Activated naive CD4-positive, alpha-beta T cell treated with anti-CD3 and anti-CD28 coated beads, Interleukin-2, amount 10 ng/mL, durations not matched to agents 7 days and 5 days (primary cell): ENCODE measurements at places on chromosomes 2 and 18.

- H3K27me3 ChIP-seq: no peaks in the 10 kb centered on the region
- no peak for DNase-seq
- H3K36me3 ChIP-seq: peaks cover 7% of the 10 kb centered on the region
- peak overlapping the region; percentile 67 for H3K27ac ChIP-seq
- no peak overlapping the region for H3K4me3 ChIP-seq
These were observed 50.6 kb upstream of the TFCP2L1 start for GRCh38 chr2:121335294-121336290.

GRCh38 chr2:162926501-162926900 lies 87.9 kb upstream of the KCNH7 start:
- no peak overlapping the region for H3K27ac ChIP-seq
- H3K27me3 ChIP-seq: no peaks in the 10 kb centered on the region
- no peaks in the 10 kb centered on the region for H3K4me1 ChIP-seq
- no peaks in the 10 kb centered on the region for H3K36me3 ChIP-seq
- H3K4me3 ChIP-seq: no peak overlapping the region

DNA sequence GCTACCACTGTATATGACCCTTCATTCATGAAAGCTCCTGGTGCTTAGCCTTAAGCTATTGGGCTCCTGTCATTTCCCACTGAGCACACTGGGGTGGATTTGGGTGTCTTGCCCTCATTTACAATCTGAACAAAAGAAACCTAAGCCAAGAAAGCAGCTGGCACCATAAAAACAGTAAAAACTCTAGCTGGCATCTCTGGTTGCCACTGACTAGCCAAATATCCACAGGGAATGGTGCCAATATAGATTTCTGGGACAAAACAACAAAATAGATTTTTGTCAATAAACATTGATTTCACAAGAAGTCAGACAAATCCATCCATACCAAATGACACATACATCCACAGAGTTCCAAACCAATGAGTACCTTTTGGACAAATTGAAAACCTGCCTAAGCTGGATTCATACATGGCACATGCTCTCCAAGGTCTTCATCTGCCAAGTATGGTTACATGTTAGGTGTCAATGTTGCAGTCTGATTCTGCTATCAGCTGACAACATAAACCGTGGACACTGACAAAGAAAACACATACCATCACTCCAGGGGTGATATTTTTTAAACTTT lies 1081.5 kb upstream of the ZEB2 start:
- no peak overlapping the region for H3K4me3 ChIP-seq
- DNase-seq: no peak
- no peaks in the 10 kb centered on the region for H3K27me3 ChIP-seq

- H3K27ac ChIP-seq: no peak overlapping the region
- H3K27me3 ChIP-seq: peaks cover 4% of the 10 kb centered on the region
- H3K4me3 ChIP-seq: no peak overlapping the region
These were observed 63.5 kb upstream of the ARL5A start for GRCh38 chr2:151891566-151892194.

- H3K4me1 ChIP-seq: peaks cover 61% of the 10 kb centered on the region
- no peak overlapping the region for H3K4me3 ChIP-seq
- no peaks in the 10 kb centered on the region for H3K27me3 ChIP-seq
- DNase-seq: no peak
These were observed 9.6 kb downstream of the TET3 start for GRCh38 chr2:73994178-73994831.

DNA sequence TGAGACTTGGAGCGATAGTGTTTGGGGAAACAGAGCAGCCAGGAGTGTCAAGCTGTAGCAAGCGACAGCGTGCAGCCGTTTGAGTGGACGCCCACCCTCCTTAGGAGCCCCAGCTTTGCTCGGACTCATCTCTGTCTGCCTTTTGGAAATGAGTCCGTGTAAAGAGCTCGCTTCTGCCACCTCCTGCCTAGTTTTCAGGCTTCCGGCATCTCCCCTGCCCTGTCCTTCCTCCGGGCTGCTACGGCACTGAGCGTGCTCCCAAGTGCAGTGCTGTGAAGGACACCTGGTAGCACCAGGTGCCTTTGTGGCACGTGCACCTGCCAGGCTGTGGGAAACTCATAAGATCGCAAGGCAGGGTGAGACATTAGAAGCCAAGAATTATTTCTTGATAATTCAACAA lies 117.1 kb downstream of the RNF144A start:
- H3K27me3 ChIP-seq: no peaks in the 10 kb centered on the region
- no peak for DNase-seq
- no peak overlapping the region for H3K4me3 ChIP-seq
- peaks cover 74% of the 10 kb centered on the region for H3K36me3 ChIP-seq
- no peak overlapping the region for H3K27ac ChIP-seq

- H3K36me3 ChIP-seq: no peaks in the 10 kb centered on the region
- no peaks in the 10 kb centered on the region for H3K4me1 ChIP-seq
- H3K4me3 ChIP-seq: no peak overlapping the region
- no peak for DNase-seq
- H3K27me3 ChIP-seq: no peaks in the 10 kb centered on the region
- H3K27ac ChIP-seq: no peak overlapping the region
These were observed 823.6 kb downstream of the GALR1 start for GRCh38 chr18:78073275-78073674.

DNA sequence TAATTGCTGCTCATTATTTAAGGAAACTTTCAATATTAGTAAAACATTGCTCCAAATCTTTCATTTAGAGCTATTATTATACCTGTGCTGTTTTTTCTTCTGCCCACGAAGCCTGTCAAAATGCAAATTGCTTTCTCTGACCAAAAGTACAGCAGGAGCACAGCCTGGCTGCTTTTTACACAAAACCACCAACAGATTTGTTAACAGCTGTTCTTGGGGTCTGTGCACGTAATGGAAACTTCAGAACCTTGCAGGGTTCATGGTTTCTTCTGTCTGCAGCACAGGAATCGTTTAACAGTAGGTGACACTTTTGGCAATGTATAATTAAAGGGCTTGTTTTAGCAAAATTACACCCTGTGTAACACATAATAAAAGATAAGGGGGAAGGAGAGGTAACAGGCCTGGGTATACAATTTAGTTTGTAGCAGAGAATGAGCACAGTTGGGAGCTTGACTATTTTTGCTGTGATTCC lies 447.3 kb downstream of the KCNJ3 start:
- no peak overlapping the region for H3K27ac ChIP-seq
- no peaks in the 10 kb centered on the region for H3K4me1 ChIP-seq
- no peak overlapping the region for H3K4me3 ChIP-seq
- DNase-seq: no peak

DNA sequence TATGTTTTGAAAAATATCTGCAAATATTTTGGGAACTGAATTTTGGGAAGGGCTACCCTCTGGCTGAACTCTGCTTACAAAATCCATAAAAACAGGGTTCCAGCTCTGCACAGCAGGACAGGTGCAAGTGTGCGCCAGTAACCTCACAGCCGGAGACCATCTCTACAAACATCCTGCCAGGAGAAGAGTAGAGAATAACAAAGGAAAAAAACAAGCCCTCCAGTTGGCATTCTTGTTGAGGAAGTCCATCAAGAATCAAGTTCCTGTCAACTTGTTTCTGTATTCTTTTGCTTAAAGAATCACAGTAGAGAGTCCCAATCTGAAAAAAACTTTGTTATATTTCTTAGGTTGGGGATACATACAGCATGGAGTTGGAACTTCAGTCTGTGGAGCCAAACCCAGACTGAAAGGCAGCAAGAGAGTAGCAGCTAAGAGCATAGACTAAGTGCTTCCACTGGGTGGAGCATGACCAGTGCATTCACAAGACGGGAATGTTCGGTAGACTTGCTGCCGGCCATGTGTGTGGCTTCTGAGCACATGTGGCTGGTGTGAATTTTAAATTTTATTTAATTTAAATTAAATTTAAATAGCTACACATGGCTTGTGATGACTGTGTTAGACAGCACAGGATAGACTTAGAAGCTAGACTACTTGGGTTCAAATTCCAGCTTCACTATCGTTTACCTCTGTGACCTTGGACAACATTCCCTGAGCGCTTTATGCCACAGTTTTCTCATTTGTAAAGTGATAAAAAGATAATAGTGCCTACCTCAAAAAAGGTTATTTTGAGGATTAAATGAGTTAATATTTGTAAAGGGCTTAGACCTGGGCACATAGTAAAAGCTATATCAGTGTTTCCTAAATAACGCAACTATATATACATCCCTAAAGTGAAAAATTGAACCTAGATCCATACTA lies 41.9 kb downstream of the SPTBN1 start:
- no peak overlapping the region for H3K27ac ChIP-seq
- no peaks in the 10 kb centered on the region for H3K36me3 ChIP-seq

GRCh38 chr2:61135510-61135909 lies 26.5 kb upstream of the C2orf74 start:
- H3K4me3 ChIP-seq: no peak overlapping the region
- H3K36me3 ChIP-seq: no peaks in the 10 kb centered on the region
- no peak for DNase-seq
- H3K4me1 ChIP-seq: peaks cover 4% of the 10 kb centered on the region

DNA sequence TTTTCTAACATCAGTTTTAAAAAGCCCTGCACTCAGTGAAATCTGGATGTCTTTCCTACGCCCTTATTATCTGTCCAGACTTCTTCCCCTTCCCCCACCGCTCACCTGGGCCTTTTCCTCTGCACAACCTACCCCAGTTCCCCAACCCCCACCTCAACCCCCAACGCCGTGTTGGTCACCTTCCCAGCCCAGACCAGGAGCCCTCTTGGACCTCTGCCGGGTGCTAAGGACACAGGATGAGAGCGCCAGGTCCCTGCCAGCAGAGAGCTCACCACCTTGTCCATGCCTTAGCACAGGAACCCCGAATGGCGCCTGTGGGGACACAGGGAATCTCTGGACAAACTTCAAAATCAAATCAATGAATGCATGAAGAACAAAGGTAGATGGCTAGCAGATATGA lies 966 bp upstream of the RBM43 start:
- H3K36me3 ChIP-seq: peaks cover 6% of the 10 kb centered on the region
- DNase-seq: no peak
- no peaks in the 10 kb centered on the region for H3K27me3 ChIP-seq

GRCh38 chr2:165627470-165627869 lies 158.0 kb downstream of the CSRNP3 start:
- H3K27ac ChIP-seq: no peak overlapping the region
- no peaks in the 10 kb centered on the region for H3K36me3 ChIP-seq
- H3K4me1 ChIP-seq: peaks cover 14% of the 10 kb centered on the region
- no peak overlapping the region for H3K4me3 ChIP-seq

GRCh38 chr2:118084491-118085089 lies 3.7 kb upstream of the INSIG2 start:
- H3K4me3 ChIP-seq: no peak overlapping the region
- no peak overlapping the region for H3K27ac ChIP-seq
- H3K27me3 ChIP-seq: peaks cover 24% of the 10 kb centered on the region
- no peak for DNase-seq

DNA sequence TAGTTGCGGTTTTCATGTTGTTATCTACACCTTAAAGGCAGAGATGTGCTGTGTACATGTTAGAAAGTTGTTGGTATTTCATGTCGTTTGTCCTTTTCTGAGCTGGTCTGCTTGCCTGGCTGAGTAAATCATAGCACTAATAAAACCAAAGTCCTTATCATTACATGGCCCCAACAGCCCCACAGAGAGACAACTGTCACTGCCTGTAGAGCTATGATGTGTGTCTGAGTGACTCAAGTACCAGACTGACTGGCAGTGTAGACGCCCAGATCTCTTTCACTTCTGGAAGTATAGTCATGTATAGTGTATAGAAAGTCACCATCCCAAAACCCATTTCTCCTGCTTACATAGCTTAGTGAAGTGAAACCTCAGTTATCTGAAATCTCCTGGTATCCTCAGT lies 4.3 kb downstream of the SOCS6 start:
- peaks cover 33% of the 10 kb centered on the region for H3K27me3 ChIP-seq
- peaks cover 2% of the 10 kb centered on the region for H3K36me3 ChIP-seq
- no peak overlapping the region for H3K4me3 ChIP-seq
- H3K4me1 ChIP-seq: peaks cover 12% of the 10 kb centered on the region
- H3K27ac ChIP-seq: no peak overlapping the region
- DNase-seq: no peak

DNA sequence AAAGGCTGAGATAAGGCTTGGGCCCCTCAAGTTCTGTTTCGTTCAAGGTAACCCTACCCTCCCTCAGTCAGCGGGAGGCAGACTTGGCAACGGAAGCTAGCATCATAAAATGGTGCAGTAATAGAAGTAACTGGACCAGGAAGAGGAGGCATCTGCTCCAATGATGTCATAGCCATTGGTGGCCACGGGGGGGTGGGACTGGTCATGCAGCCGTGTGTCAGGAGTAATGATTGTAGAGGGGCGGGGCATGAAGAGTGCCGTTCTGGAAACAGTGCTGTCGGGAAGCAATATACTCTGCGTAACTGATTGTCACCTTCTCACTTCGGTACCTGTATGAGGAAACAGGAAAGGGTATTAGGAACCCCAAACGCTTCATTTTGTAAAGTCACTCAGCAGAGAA lies 6.9 kb upstream of the POLR2D start:
- H3K4me3 ChIP-seq: no peak overlapping the region

DNA sequence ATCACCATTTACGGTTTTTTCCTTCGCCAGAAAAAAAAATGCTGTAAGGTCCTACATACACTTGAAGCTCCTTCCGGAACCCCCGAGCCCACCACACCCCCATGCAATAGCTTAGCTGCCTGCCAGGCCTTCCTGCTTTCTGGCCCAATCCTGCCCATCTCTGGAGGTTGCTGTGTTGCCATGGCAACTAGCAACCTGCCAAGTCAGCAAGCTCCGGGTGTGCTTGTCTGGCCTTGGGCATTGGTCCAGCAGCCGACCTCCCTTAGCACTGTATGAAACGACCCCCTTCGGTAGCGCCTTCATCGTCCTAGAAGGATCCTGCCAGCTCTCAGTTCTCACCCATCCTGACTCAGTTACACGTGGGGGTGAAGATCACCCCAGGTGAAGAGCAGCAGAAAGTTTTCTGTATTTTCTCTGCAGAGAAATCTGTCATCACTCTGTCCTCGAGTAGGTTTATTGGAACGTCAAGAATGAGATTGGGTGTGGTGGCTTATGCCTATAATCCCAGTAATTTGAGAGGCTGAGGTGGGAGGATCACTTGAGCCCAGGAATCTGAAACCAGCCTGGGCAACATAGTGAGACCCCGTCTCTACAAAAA lies 47.4 kb upstream of the MTCL1 start:
- DNase-seq: no peak
- no peak overlapping the region for H3K4me3 ChIP-seq
- no peaks in the 10 kb centered on the region for H3K4me1 ChIP-seq
- H3K27me3 ChIP-seq: peaks cover 28% of the 10 kb centered on the region
